Breast epithelium (tissue), 4 donors: ENCODE measurements at places on chromosomes 12 and 14. TPM values are rescaled to one million over a fixed set of nuclear protein-coding genes. Genes with fewer than 3 reads are reported as not detected.

GRCh38 chr14:76268047-76268431 lies 107.9 kb upstream of the ESRRB start:
- peak overlapping the region; percentile 56 for H3K4me3 ChIP-seq
- no peaks in the 10 kb centered on the region for H3K4me1 ChIP-seq
- no peak for DNase-seq
- H3K27me3 ChIP-seq: peaks cover 3% of the 10 kb centered on the region

DNA sequence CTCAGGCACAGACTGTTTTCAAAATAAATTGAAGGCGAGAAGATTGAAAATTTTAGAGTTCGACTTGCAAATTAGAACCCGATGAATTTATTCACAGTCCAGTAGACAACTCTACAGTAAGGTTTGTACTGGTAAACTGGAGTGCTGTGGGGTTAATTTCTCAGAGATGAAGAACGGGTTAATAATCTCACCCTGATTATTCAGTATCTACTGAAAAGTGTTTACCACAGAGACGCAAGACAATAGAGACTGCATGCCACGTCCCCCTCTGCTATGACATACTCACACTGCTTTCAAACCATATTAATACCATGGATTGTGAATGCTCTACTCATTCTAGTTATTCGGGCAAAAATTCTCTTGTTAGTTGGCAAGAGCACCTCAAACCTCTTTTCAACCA lies 36.1 kb downstream of the CFL2 start:
- no peak for DNase-seq
- no peaks in the 10 kb centered on the region for H3K4me1 ChIP-seq
- H3K27me3 ChIP-seq: no peaks in the 10 kb centered on the region
- no peak overlapping the region for H3K4me3 ChIP-seq
- H3K36me3 ChIP-seq: no peaks in the 10 kb centered on the region
- no peak overlapping the region for H3K27ac ChIP-seq

Gene KITLG
- total RNA-seq: 18.4 TPM

Gene GYS2
- 0.15 TPM for total RNA-seq

DNA sequence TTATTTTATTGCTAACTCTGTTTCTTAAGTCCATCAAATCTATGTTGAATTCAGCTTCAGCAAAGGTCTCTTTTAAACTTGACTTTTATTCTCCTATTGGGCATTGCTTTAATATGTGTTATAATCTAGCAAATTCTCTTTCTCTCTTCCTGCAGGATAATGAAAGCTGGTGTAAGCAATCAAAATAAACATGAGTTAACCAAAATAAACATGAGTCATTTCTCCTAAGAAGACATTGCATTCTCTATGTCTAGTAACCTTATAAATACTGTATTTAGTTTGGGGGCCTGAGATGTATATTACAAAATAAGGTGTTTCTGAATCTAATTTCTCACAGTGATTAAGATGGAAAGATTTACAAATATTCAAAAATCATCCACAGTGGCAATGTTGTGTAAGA lies 739.1 kb upstream of the ATXN7L3B start:
- DNase-seq: no peak
- H3K4me1 ChIP-seq: no peaks in the 10 kb centered on the region
- H3K4me3 ChIP-seq: no peak overlapping the region

DNA sequence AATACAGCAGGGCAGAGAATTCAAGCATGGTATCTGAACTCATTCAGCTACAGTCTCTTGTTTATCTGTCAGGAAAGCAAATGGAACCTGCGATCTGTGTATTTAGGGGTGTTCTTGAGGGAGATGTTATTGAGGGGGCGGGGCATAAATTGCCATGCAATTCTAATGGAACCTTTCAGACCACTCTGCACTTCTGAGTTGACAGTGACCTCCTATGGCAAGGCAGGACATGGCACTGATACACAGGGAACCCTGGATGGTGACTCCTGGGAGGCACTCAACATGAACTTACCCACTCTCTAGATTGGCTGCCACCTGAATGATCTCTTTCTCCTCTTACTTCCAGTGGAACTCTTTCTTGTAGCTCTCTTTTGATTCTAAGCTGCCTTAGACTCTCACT lies 787.3 kb downstream of the VRK1 start:
- no peak for DNase-seq
- H3K27ac ChIP-seq: no peak overlapping the region
- H3K4me3 ChIP-seq: no peak overlapping the region
- no peaks in the 10 kb centered on the region for H3K36me3 ChIP-seq
- no peaks in the 10 kb centered on the region for H3K27me3 ChIP-seq
- no peaks in the 10 kb centered on the region for H3K4me1 ChIP-seq

DNA sequence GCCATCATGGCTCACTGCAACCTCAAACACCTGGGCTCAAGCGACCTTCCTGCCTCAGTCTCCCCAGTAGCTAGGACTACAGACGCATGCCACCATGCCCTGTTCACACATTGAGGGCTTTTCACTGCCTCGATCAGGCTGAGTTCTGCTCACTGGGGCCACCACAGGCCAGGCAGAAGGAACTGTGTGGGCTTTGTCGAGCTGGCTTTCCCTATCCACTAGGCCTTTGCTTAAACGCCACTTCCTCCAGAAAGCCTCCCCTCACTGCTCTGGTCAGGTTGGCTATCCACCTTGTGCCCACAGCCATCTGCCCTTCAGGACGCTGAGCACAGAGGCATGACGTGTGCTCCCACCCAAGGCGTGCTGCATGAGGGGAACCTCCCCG lies 45.2 kb downstream of the MLXIP start:
- H3K27me3 ChIP-seq: no peaks in the 10 kb centered on the region
- no peaks in the 10 kb centered on the region for H3K4me1 ChIP-seq
- H3K27ac ChIP-seq: no peak overlapping the region
- no peaks in the 10 kb centered on the region for H3K36me3 ChIP-seq
- DNase-seq: no peak

DNA sequence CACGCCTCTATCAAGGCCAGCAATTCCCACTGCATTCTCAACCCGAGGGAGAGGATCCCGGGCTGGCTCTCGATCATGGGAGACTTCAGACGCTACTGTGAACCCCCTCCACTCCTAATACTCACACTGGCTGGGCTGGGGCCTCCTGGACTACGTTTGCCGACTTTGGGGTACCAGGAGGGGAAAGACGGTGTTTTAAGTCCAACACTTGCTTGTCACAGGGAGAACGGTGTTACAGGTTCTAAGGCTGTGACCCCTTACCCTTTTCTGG lies 463 bp downstream of the NACA start:
- peak overlapping the region; percentile 98 for H3K27ac ChIP-seq
- no peaks in the 10 kb centered on the region for H3K36me3 ChIP-seq
- H3K4me1 ChIP-seq: peaks cover 34% of the 10 kb centered on the region
- DNase-seq: no peak
- no peaks in the 10 kb centered on the region for H3K27me3 ChIP-seq

DNA sequence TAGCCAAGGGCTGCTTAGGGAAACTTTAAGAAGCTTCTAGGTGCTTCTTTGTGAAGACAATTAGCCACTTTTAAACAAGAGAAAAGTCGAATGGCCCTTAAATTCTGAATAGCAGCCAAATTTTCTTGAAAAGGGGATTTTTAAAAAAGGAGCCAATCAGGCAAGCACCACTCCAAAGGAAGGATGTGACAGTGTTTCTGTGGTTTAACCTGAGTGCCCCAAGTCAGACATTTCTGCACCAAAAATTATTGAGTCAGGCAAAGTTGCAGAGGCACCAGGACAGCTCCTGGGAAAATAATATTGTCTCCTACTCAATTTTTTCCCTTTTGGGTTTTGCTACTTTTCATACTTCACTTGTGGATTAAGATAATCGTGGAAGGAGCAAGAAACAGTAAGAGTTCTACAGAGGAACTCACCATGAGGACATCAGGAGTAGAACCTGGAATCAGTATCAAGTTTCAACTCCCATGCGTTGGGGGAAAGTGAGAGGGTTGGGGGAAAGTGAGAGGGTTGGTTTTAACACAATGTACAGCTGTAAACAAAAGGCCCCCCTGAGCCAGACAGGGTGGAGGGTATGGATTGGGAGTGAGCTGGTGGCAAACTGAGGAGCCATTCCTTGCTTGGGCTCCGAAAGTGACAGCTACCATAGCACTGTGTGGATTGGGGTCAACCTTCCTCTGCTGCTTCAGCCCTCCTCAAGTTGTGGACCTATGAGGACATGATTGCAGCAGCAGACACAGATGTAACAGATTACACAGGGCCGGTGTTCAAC lies 90.8 kb downstream of the SLC38A1 start:
- H3K4me3 ChIP-seq: no peak overlapping the region
- no peak overlapping the region for H3K27ac ChIP-seq
- DNase-seq: no peak
- H3K27me3 ChIP-seq: no peaks in the 10 kb centered on the region

Gene COX8C
- total RNA-seq: not detected
